ENCODE measurements at places on chromosomes 12 and 14.

- no peak for DNase-seq
Observed at GRCh38 chr12:116266631-116267349, 10.7 kb downstream of the MED13L start.

- no peak for DNase-seq
Observed at GRCh38 chr12:23096321-23096720, 471.4 kb downstream of the ETNK1 start.

DNA sequence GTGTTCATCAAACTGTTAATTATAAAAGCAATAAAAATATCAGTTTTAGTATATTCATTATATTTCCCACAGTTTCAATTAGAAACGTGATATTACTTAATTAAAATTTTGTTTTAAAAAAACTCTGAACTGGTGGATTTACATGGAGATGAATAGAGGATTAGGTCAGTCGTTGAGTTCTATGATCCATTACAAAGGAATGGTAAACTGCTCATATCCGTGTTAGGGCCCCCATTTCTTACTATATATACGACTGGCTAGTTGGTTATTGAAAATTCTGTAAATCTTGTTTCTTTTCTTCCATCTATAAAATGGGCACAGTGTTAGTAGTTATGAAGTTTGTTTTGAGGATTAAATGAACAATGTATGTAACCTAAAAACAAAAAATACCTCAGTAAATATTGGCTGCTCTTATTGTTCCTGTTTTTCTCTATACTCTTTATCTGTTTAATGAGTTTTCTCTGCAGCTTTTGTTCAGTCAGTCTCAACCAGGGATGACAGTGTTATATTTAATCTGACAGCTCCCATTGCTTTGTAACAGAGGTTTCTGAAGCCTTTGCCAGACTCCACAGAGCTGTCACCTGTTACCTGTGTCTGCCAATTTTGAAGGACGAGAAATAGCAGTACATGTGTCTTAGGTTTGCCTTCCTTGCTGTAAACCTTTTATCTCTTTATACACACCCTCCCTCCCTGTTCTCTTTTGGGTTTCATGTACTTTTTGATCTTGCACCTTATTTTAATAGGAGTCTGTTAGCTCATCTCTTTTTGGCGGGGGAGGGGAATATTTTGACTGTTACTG lies 41.5 kb downstream of the FRS2 start:
- DNase-seq, result no peak

DNA sequence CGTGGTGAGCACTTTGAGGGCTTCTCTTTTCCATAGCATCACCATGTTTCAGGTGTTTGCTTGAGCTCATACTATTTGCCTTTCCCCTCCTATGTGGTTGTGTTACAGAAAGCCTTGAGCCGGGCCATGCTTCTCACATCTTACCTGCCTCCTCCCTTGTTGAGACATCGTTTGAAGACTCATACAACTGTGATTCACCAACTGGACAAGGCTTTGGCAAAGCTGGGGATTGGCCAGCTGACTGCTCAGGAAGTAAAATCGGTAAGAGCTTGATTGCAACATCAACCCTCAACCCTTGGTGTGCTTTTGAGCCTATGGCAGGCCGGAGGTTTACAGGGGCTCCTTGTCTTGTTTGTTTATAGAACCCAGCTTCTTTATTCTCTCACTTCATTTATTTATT lies 8.1 kb downstream of the LETMD1 start:
- no peak for DNase-seq

- no peak for DNase-seq
Observed at GRCh38 chr12:46246021-46246700, 22.7 kb downstream of the SLC38A1 start.

- DNase-seq, result no peak
Observed at GRCh38 chr12:11761869-11762567, 112.5 kb downstream of the ETV6 start.

DNA sequence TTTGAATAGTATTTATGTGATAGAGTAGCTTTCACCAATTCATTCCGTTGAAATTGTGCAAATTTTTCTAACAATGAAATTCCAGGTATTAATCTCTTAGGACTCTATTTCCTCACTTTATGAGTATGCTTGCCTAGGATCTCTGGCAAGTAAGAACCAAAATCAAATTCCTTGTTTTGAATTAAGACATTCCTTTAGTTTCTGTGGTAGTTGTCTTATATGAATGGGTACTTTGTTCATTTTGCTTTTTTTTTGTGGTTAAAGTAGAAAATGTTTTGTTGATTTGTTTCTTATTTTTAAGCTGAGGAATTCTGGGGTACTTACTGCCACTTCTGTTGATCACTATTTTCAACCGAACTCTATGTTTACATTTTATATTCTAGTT lies 59.8 kb downstream of the KITLG start:
- no peak for DNase-seq

DNA sequence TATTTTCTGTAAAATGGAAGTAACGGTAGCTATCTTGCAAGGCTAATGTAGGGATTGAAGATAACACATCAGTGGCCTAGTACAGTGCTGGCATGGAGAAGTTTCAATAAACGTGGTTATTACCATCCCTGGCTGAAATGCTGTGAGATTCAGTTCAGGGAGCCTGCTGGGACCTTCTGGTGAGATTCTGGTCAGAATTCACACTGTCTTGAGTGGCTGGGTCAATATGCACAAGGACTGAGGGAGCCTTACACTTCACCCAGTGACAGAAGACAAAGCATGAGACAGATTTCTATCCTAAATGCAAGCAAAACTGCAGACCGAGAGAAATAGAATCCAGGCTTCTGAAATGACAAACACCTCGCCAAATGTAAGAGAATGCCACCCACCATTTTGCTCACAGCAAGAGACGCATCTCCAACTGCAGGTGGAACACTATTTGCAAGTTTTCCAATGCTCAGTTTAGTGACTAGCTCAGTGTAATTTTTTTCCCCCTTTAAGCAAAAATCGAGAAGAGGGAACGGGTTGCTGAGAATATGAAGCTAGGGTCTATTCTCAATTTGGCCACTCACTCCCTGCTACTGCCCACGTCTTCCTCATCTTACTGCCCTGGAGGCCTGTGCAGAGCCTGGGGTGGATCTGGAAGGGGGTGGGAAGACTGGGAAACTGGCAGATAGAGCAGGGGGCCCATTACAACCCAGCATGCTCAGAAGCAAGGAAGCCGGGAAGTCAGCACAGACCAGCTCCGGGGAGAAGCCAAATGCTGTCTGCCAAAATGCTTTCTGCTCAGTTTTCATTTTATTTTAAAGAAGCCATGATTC lies 201.3 kb downstream of the TTC7B start:
- DNase-seq, result no peak

GRCh38 chr14:20934148-20934762 lies 21.0 kb upstream of the RNASE2 start:
- DNase-seq, result no peak

DNA sequence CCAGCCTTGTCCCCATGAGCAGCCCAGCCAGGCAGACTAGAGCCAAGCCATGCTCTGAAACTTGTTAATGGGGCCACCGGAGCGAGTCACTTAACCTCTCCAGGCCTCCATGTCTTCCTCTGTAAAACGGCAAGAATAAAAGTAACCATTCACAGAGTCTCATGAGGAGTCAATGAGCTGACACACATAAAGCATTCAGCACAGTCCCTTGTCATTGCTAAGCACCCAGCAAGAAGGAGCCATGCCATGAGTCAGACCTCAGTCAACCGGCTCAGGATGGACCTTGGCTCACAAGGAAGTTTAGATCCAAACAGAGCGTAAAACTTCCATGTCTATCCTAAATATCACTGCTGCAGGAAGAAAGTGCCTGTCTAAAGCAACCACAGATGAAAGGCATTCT lies 10.6 kb downstream of the FICD start:
- DNase-seq, result peak; percentile 89

DNA sequence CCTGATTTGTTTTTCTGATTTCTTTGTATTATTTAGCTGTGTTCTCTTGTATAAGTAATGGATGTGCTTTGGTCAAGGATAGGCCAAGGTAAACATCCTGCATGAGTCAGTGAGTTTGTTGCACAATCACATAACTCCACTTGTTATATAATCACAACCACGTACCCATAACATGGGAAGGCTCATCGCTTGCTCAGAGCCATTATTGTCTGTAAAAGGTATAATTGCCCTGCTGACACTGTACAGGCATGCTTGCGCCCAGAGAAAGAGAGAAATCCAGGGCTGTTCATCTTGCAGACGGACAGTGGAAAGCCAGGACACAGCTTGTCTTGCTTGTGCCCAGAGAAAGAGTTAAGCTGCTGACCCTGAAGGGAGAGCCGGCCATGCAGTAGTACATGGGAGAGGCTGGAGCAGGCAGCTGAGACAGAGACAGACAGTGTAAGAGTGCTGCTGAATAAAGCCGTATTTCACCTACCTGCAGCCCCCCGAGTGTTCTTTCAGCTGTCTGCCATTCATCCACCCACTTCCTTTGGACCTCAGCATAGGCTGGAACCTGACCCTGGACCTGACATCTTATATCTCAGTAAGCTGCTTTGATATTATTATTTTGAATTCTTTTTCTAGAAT lies 174.7 kb upstream of the DAAM1 start:
- DNase-seq, result no peak

GRCh38 chr12:116604951-116605641 lies 45.9 kb downstream of the MAP1LC3B2 start:
- DNase-seq, result no peak

DNA sequence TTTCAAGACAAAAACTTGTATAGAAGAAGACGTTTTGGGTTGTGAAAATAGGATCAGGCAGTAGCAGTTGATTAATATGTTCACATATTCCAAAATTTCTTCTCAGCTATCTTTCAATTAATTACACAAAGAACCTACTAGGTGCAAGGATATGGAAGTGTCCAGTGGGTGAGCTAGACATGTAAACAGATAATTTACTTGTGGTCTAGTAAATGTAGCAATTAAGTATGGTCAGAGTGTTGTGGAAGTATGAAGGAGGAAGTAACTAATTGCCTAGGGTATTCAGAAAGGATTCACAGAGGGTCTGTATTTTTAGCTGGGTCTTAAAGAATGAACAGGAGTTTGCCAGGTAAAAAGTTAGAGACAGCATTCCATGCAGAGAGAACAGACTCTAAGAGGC lies 5.9 kb downstream of the GOLGA5 start:
- no peak for DNase-seq

DNA sequence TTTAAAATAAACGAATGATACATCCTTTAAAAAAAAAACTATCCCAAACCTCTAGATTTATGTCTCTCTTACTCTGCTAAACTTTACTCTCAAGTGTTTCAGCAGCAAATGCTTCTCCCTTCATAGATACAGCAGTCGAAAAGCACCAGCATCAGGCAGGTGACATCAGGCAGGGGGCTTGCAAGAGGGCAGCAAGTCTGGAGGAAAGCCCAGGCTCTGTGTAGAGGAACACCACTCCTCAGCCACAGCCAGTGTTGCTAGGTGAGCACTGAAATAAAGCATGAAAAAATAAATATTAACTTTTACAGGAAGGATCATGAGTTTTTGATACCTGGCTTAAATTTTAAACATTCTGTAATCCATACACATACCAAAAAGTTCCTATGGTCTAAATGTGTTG lies 419.4 kb downstream of the GALC start:
- no peak for DNase-seq
